K562 (cell line): ENCODE measurements at places on chromosomes 7 and 10. TPM values are rescaled to one million over a fixed set of nuclear protein-coding genes. Genes with fewer than 3 reads are reported as not detected.
A peak's percentile ranks its signal among the peaks of the same experiment; 100 is the strongest.

MALRD1 gene
- not detected in 2 replicates for total RNA-seq

ZNF32 gene
- total RNA-seq: 20.3 and 22.3 TPM in 2 replicates

ARHGAP21 gene
- total RNA-seq: 57.7 and 60.8 TPM in 2 replicates

SPOCK2 gene
- 0.63 and 0.86 TPM in 2 replicates for total RNA-seq

GRCh38 chr7:13778967-13779366 lies 210.5 kb downstream of the ETV1 start:
- no peaks in the 10 kb centered on the region for H3K4me1 ChIP-seq
- H3K36me3 ChIP-seq: no peaks in the 10 kb centered on the region
- DNase-seq: no peak

- H3K27ac ChIP-seq: no peak overlapping the region
- no peaks in the 10 kb centered on the region for H3K36me3 ChIP-seq
- H3K4me1 ChIP-seq: no peaks in the 10 kb centered on the region
Observed at GRCh38 chr7:19242246-19242645, 97.0 kb upstream of the FERD3L start.

DNA sequence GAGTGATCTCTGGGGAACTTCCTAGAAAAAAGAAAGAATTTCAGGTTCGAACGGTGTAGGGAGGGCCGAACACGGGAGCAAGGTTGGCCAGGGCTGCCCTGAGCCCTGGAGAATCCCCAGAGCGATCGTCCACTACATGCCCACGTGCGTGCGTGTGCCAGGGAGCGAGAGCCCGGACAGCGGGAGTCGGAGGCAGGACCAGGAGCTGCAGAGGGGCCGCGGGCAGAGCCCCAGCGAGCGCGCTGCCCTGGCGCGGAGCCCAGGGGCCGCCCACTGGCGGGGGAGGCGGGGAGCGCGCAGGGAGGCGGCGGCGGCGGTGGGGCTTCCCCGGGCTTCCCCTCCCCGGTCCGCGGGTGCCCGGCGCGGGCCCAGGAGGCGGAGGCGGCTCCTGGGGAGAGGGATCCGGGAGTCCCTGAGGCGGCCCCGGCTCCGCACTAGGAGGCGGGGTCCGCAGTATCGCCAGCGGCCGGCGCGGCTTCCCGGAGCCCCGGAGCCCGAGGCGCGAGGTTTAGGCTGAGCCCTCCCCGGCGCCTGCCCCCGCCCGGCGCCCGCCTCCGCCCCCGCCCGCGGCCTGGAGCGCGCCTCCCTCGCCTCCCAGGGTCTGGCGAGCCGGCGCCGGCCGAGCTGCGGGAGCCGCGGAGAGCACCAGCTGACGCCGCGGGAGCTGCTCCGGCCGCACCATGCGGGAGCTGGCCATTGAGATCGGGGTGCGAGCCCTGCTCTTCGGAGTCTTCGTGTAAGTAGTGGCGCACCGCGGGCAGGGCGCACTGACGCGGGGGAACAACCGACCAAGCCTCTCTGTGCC lies at the start of gene PLPP4:
PLPP4 (plus strand) TSS at position 602 of the 805 bp plus-strand sequence; CDS start at position 681, 79 bp downstream.
- H3K36me3 ChIP-seq: no peaks in the 10 kb centered on the region
- peak; percentile 3 for DNase-seq
- H3K27ac ChIP-seq: no peak within 1 kb of the TSS
- H3K4me1 ChIP-seq: peaks cover 12% of the 10 kb centered on the region
- no peak within 1 kb of the TSS for H3K4me3 ChIP-seq

GRCh38 chr7:51311166-51311565 lies 5.4 kb downstream of the COBL start:
- no peak for DNase-seq
- no peaks in the 10 kb centered on the region for H3K4me1 ChIP-seq
- H3K27ac ChIP-seq: no peak overlapping the region
- H3K36me3 ChIP-seq: no peaks in the 10 kb centered on the region
- no peak overlapping the region for H3K4me3 ChIP-seq
- H3K27me3 ChIP-seq: peaks cover 21% of the 10 kb centered on the region; the same call in 2 of the 3 replicates

DNA sequence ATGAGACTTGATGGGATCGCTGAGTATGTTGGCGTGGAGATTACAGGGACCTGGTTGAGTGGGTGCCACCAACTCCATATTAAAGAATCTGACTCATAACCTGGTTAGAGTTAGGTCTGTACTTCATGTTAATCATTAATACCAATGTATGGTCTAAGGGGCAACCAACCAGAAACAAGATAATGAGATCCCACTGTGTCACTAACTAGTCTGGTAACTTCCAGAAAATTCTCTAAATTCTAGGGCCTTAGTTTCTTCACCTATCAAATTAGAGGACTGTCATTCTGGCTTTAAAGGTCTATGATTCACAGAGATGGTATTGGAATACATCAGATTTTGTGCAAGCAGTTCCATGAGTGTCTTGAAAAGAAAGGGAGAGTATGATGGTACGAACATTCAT lies 102.2 kb downstream of the SNX10 start:
- no peaks in the 10 kb centered on the region for H3K36me3 ChIP-seq
- H3K27ac ChIP-seq: no peak overlapping the region
- H3K27me3 ChIP-seq: peaks cover 24% of the 10 kb centered on the region
- H3K4me1 ChIP-seq: peaks cover 9% of the 10 kb centered on the region
- no peak overlapping the region for H3K4me3 ChIP-seq

GRCh38 chr7:69895446-69895845 lies 297.2 kb downstream of the AUTS2 start:
- no peaks in the 10 kb centered on the region for H3K36me3 ChIP-seq
- no peak overlapping the region for H3K4me3 ChIP-seq
- no peaks in the 10 kb centered on the region for H3K27me3 ChIP-seq
- no peaks in the 10 kb centered on the region for H3K4me1 ChIP-seq

- no peak for DNase-seq
- no peak overlapping the region for H3K4me3 ChIP-seq
- H3K36me3 ChIP-seq: peaks cover 3% of the 10 kb centered on the region; the same call in 1 of the 3 replicates
- H3K4me1 ChIP-seq: no peaks in the 10 kb centered on the region
- H3K27me3 ChIP-seq: no peaks in the 10 kb centered on the region
Observed at GRCh38 chr10:32317795-32318357, 29.1 kb downstream of the EPC1 start.
